Stomach (tissue), 19 donors: ENCODE measurements at places on chromosomes 16 and 17. TPM values are rescaled to one million over a fixed set of nuclear protein-coding genes. Genes with fewer than 3 reads are reported as not detected.

GRCh38 chr17:73057196-73057595 is 35.3 kb downstream of the SLC39A11 start:
- H3K27me3 ChIP-seq: no peaks in the 10 kb centered on the region
- H3K4me1 ChIP-seq: no peaks in the 10 kb centered on the region
- DNase-seq: no peak
- H3K36me3 ChIP-seq: no peaks in the 10 kb centered on the region
- H3K4me3 ChIP-seq: no peak overlapping the region

- no peak overlapping the region for H3K4me3 ChIP-seq
- no peaks in the 10 kb centered on the region for H3K4me1 ChIP-seq
- no peak for DNase-seq
- no peaks in the 10 kb centered on the region for H3K27me3 ChIP-seq
- H3K27ac ChIP-seq: peak overlapping the region; percentile 64
- H3K36me3 ChIP-seq: no peaks in the 10 kb centered on the region
Measured at GRCh38 chr17:67481808-67482207, 104.7 kb downstream of the PITPNC1 start.

DNA sequence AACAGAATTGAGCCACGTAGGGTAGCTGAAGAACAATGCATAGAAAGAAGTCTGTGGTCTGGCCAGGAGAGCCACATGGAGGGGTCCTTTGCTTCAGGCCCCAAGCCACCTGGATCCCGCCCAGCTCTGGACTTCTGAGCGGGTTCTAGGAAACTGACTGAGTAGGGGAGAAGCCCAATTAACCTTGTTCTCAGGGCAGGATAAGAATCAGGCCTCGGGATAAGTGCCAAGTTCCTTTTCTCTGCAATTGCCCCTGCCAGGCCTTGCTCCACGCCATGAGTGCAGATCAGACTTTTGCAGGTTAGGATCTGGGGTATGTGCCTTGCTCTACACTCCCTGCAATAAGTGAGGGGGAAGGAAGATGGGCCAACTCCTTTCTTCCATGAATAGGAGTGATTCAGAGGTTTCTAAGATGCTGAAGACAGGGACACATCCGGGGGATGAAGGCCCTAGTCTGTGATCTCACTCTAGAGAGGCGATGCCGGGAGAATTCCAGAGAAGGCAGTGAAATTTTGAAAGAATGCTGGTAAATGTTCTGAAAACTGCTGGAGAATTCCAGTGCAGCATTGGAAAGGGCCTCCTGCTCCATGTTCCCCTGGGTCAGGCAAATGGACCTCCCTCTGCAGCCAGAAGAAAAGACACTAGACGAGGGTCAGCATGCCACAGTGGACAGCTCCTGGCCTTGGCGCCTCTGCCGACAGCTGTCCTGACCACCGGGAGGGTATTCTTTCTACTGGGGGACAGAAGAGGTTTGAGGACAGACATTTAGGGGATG is 5.8 kb downstream of the NEUROD2 start:
- peaks cover 100% of the 10 kb centered on the region for H3K27me3 ChIP-seq
- no peak overlapping the region for H3K4me3 ChIP-seq
- DNase-seq: no peak
- H3K36me3 ChIP-seq: no peaks in the 10 kb centered on the region
- H3K27ac ChIP-seq: no peak overlapping the region
- peaks cover 48% of the 10 kb centered on the region for H3K4me1 ChIP-seq

GRCh38 chr16:83305092-83305491 is 502.7 kb upstream of the HSBP1 start:
- DNase-seq: no peak
- H3K4me3 ChIP-seq: no peak overlapping the region
- no peaks in the 10 kb centered on the region for H3K36me3 ChIP-seq
- H3K27ac ChIP-seq: no peak overlapping the region

- H3K27me3 ChIP-seq: no peaks in the 10 kb centered on the region
- H3K4me3 ChIP-seq: peak overlapping the region; percentile 92
- H3K36me3 ChIP-seq: peaks cover 25% of the 10 kb centered on the region
- peaks cover 17% of the 10 kb centered on the region for H3K4me1 ChIP-seq
- peak; percentile 95 for DNase-seq
Measured at GRCh38 chr17:75271233-75271954, 363 bp upstream of the MIF4GD start.

TMIGD1 gene
- not detected for total RNA-seq

PRSS53 gene
- total RNA-seq: 1.3 TPM

KRT34 gene
- total RNA-seq: not detected
